ENCODE measurements at places on chromosomes 1 and 21.

- no peak for DNase-seq
Observed at GRCh38 chr1:83527987-83528386, 470.9 kb downstream of the TTLL7 start.

DNA sequence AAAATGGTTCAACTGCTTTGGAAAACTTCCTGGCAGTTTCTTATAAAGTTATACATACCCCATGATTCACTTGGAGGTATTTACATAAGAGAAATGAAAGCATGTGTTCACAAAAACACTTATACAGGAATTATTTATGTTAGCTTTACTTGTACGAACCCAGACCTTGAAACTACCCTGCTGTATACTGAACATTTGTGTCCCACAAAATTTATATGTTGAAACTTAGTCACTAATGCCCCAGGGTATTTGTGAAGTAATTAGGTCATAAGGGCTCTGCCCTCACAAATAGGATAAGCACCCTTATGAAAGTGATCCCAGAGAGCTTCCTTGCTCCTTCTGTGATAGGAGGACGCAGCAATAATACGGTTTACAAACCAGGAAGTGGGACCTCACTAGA is 42.7 kb upstream of the B3GALT2 start:
- no peak for DNase-seq

GRCh38 chr1:168821434-168821833 is 92.4 kb upstream of the DPT start:
- no peak for DNase-seq

- peak; percentile 64 for DNase-seq
Observed at GRCh38 chr1:237235091-237235490, 193.1 kb downstream of the RYR2 start.

- no peak for DNase-seq
Observed at GRCh38 chr1:208997726-208998312, 585.7 kb upstream of the CAMK1G start.

DNA sequence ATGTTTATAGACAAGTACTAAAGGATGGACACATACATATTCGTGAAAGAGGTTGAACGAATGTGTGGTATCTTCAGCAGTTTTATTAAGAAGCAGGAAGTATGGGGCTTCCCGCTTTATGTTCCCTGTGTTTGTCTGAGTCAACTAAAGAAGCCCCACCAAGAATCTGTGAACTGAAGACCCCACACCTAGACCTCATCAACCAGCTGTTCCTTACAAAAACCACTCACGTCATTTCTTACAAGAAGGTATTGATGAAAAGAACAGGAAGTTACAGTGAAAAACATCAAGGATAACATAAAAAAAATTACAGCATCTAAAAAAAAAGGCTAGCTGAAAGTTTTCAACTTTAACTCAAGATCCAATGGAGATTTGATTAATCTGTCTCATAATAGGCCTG is 12.3 kb downstream of the REG4 start:
- no peak for DNase-seq

DNA sequence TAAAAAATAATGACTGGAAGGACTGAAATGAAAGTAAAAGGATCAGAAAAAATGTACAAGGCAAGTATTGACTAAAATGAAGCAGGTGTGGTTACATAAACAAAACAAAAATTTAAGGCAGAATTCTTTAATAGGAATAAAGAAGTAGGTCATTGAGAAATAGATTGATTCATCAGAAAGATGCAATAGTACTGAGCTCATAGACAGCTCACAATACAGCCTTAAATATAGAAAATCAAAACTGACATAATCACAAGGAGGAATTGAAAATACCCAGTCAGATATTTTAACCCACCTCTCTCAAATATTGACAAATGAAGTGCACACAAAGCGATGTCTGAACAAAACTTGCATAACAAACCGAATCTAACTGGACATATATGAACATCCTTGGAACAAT is 366.8 kb upstream of the DPYD start:
- DNase-seq, result no peak

DNA sequence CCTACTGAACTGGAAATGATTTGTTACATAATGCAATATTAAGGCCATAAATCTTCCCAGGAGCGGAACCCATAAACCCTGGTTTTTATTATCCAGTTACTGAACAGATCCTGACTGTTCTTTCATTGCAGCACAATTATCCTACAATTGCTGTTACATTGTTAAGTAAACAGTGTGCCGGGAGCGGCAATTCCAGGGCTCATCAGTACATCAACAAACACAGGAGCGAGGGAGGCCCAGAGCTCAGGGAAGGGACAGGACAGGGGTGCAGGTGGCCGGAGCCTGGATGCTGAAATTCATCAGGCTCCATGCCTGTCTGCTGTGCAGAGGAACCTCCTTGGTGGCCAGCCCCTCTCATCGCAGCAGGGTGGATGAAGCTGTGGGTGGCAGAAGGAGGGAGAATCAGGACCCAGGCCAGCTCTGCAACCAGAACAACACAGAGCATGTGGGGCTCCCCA is 544.7 kb downstream of the NPHP4 start:
- no peak for DNase-seq

- DNase-seq, result no peak
Observed at GRCh38 chr1:51576923-51577322, 40.0 kb upstream of the OSBPL9 start.

- DNase-seq, result no peak
Observed at GRCh38 chr1:1156140-1157032, 17.3 kb upstream of the TTLL10 start.

DNA sequence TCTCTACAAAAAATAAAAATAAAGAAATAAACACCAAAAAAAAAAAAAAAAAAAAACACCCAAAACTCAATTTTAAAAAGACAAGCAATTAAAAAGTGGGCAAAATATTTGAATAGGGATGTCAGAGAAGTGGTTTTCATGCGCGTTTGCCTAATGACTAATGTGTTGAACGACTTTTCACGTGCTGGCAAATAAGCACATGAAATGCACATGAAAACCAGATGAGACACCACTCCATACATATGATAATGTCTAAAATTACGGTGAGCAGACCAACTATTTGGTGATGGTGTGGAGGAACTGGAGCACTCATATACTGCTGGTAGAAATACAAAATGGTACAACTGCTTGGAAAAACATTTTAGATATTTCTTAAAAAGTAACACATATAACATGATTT is 39.4 kb upstream of the UHMK1 start:
- no peak for DNase-seq

DNA sequence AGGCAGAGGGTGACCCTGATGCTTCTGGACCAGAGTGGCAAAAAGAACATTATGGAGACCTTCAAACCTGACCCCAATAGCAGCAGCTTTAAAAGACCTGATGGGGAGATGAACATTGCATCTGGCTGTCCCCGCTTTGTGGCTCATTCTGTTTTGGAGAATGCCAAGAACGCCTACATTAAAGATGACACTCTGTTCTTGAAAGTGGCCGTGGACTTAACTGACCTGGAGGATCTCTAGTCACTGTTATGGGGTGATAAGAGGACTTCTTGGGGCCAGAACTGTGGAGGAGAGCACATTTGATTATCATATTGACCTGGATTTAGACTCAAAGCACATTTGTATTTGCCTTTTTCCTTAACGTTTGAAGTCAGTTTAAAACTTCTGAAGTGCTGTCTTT is 45.8 kb downstream of the TRAF5 start:
- no peak for DNase-seq

- no peak for DNase-seq
Observed at GRCh38 chr1:115476616-115477015, 138.6 kb upstream of the NGF start.

DNA sequence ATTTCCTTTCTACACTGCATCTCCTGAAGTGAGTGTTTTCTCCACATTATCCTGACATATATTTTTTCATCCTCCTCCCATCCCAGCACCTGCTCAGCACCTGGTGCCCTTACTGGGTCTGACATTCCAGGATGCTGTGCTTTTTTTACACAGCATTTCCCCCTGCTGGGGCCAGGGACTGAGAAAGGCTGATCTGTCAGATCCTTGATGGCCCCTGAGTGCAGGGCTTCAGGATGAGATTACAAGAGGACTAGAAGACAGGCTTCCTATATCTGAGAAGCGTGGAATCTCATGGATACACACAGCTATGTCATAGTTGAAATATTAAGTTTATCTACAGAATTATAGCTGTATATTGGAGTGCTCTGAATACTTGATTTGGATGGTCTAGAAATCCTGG is 24.4 kb downstream of the RCAN1 start:
- DNase-seq, result no peak

DNA sequence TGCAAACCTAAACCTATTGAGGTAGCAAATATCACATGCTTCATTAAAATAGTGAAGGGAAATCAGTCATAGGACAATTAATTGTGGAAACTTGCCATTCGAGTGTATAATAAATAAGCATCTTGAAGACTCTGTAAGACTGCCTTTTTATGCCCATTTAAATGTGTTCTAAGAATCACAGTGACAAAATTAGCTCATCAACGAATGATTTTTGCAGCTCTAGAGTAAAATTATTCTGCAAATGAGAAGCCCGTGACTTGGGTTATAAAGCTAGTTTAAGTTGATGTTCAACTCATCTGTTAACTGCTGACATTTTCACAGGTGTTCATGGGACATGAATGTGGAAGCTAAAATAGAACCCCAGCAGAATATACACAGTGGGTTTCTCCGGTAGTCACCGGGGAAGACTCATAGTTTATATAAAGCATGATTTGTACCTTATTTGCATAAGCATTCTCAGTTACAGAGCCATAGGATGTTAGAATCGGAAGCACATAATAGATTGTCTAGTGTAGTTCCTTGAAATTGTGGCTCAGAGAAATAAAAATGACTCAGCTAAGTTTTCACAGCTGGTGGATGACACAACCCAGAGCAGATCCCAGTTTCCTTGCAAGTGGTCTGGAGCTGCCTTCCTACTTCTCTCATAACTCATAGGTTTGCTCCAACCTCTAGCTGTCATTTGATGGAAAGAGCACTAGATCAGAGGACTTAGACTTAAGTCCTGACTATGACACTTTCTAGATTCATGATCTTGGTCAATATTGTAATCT is 107.3 kb downstream of the UCHL5 start:
- DNase-seq, result no peak

DNA sequence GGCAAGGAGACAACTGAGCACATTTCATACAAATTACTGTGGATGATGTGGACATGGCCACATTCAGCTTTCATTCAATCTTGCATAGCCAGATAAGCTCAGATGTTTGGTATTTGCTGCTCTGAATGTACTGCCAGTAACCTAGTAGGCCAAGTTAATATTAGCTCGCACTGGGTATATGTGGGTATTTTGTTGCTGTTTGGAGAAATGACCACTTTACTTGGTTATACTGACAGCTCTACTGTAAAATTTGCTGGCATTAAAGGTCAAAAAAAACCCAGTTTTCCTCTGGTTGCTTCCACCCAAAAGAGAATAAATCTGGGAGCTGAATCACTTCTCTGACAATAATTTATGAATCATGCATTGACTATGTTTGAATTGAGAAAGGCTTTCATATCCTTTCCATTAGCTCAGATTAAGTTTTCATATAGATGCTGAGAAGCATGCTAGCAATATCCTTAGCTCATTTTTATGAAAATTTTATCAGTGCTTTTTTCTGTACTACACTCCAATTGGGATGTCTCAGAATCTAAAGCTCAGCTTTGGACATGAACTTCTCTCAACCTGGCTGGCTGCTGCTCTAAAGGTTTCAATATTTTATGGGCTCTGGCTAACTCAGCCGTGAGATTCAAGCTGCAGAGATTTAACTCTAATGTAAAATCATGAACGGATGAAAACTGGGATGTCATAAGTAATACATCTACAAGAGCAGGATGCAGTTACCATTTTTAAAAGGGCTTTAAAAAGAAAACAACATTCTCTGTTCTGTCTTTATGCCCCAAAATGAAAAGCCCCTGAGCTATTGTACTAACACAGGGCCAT is 330.0 kb downstream of the BARHL2 start:
- DNase-seq, result no peak

DNA sequence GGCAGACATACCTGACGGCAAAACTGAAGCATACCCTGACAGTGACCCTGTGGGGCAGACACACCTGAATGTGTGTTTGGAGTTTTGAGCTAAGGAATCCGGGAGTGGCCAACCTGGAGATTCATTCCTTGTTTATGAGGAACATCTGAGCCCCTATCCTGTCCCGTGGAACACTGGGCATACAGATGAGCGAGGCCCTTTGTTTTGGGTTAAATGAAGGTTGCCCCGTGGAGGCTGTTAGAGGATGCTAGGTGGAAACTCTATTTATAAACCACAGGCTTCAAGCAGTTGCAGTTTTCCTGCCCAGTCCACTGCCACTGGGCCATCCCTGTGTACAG is 18.1 kb downstream of the GALNT2 start:
- no peak for DNase-seq

DNA sequence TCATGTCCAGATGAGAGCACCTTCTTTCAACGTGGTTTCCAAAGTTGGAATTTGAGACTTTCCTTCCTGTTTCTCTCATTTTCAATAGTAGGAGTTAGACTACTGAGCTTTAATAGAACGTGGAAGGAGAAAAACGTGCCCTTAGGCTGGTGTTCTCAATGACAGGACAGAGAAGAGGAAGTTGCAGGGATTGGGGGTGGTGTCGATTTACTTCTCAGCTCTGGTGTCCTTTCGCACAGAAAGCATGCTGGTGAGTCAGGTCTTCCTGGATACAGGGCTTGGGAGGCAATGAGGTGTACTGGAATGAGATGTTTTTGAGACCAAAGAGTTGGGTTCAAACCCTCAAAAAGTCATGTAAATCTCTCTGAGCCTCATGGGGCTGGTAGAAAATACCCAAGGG is 67.1 kb downstream of the HIVEP3 start:
- DNase-seq, result no peak

- no peak for DNase-seq
Observed at GRCh38 chr1:167185062-167185461, 35.6 kb upstream of the POU2F1 start.

GRCh38 chr1:67138813-67139499 is 4.2 kb upstream of the C1orf141 start:
- no peak for DNase-seq

DNA sequence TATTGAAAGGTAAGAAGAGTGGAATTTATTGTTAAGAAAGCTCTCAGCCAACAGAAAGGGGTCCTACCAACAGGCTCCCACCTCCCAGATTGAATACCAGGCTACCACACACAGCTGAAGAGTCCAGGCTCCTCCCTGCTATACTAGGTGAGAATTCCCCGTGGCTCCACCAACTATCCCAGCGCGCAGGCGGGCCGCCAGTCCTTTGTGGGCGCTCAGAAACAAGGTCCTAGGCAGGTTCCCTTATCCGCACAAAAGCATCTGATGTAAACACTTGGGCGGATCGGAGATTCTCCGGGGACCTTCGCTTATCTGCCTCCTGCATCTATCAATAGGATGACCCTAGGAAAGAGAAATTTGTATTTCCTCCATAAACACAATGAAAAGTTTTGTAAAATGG is 423.9 kb upstream of the ADGRL4 start:
- no peak for DNase-seq

DNA sequence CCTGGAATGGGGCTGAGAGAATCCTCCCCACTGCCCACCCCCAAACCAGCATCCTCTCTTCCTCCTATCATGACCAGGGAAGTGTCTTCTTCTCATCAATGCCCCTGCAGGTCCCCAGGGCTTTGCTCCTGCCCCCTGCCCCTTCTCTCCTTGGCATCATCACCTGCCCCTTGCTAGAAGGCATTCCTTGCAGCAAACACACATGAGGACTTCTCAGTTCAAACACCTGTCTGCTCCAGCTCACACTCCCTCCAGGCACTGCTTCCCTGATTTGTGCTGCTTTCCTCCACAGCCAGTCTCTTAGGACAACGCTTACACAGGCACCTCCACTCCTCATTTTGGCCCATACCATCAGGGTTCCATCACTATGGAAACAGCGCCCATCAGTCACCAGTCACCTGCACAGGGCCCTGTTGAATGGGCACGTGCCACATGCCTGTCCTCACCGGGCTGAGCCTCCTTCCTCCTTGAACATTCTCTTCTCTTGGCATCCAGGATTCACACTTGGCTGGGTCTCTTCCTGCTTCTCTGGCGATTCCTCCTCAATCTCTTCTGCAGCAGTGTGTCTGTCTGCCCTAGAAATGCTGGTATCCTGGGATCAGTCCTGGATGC is 81.9 kb upstream of the EDN2 start:
- DNase-seq, result no peak

Data from right hindlimb (tissue), 1 donor.